MCF 10A (cell line): ENCODE measurements at places on chromosomes 6 and 20. TPM values are rescaled to one million over a fixed set of nuclear protein-coding genes. Genes with fewer than 3 reads are reported as not detected.

FOXC1 gene
- 16.7 and 16.8 TPM in 2 replicates for total RNA-seq

RAD21L1 gene
- not detected in 2 replicates for total RNA-seq

IYD gene
- total RNA-seq = not detected in 2 replicates

ZNF292 gene
- total RNA-seq = 17.1 and 24.4 TPM in 2 replicates

- H3K4me1 ChIP-seq = peaks cover 5% of the 10 kb centered on the region
- DNase-seq = no peak
- no peaks in the 10 kb centered on the region for H3K27me3 ChIP-seq
- H3K36me3 ChIP-seq = peaks cover 6% of the 10 kb centered on the region
- H3K27ac ChIP-seq = no peak overlapping the region
Observed at GRCh38 chr6:118808793-118809638, 84.9 kb upstream of the ASF1A start.

- H3K27me3 ChIP-seq = no peaks in the 10 kb centered on the region
- no peaks in the 10 kb centered on the region for H3K4me1 ChIP-seq
- H3K4me3 ChIP-seq = no peak overlapping the region
- no peak overlapping the region for H3K27ac ChIP-seq
- DNase-seq = no peak
- H3K36me3 ChIP-seq = no peaks in the 10 kb centered on the region
Observed at GRCh38 chr20:40470445-40471260, 218.4 kb downstream of the MAFB start.

DNA sequence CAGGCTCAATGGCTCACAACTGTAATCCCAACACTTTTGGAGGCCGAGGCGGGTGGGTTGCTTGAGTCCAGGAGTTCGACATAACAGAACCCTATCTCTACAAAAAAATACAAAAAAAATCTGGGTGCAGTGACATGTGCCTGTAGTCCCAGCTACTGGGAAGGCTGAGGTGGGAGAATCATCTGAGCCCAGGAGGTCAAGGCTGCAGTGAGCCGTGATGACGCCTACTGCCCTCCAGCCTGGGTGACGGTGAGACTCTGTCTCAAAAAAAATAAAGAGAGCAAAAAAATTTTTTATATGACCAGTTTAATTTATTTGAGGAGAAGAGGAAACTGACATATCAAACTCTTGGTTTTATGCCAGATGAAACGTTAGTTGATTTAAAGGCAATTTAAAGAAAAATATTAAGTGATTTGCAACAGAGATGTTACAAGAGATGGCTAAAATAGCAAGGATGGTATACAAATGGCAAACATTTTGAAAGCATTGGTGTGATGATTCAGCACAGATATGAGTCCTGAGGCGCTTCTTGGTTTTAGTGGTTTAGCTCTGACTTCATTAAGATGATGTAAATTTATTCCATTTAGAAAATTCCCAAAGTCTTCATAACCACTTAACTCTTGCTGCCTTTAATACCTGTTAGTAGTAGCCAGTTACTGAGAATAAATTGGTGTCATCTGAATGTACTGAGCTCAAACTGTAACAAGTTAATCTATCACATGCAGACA, 17.7 kb downstream of the GTF2H5 start:
- H3K4me1 ChIP-seq = peaks cover 11% of the 10 kb centered on the region
- H3K36me3 ChIP-seq = peaks cover 26% of the 10 kb centered on the region
- peak; percentile 61 for DNase-seq
- no peaks in the 10 kb centered on the region for H3K27me3 ChIP-seq
- no peak overlapping the region for H3K4me3 ChIP-seq
- H3K27ac ChIP-seq = peak overlapping the region; percentile 13

- no peaks in the 10 kb centered on the region for H3K27me3 ChIP-seq
- no peaks in the 10 kb centered on the region for H3K36me3 ChIP-seq
- no peak overlapping the region for H3K4me3 ChIP-seq
- H3K27ac ChIP-seq = no peak overlapping the region
- H3K4me1 ChIP-seq = peaks cover 5% of the 10 kb centered on the region
Observed at GRCh38 chr20:41630846-41631245, 12.7 kb upstream of the CHD6 start.

- H3K27me3 ChIP-seq = no peaks in the 10 kb centered on the region
- H3K4me1 ChIP-seq = no peaks in the 10 kb centered on the region
- no peaks in the 10 kb centered on the region for H3K36me3 ChIP-seq
Observed at GRCh38 chr6:12536416-12536815, 180.2 kb upstream of the PHACTR1 start.

DNA sequence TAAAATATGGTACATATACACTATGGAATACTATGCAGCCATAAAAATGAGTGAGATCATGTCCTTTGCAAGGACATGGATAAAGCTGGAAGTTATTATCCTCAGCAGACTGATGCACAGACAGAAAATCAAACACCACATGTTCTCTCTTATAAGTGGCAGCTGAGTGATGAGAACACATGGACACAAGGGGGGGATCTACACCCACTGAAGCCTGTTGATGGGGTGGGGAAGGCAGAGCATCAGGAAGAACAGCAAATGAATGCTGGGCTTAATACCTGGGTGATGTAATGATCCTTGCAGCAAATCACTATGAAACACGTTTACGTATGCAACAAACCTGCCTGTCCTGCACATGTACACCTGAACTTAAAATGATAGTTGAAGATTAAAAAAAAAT, 71.3 kb downstream of the MANEA start:
- no peaks in the 10 kb centered on the region for H3K4me1 ChIP-seq
- H3K27me3 ChIP-seq = no peaks in the 10 kb centered on the region
- no peak overlapping the region for H3K4me3 ChIP-seq
- H3K36me3 ChIP-seq = no peaks in the 10 kb centered on the region
- no peak overlapping the region for H3K27ac ChIP-seq

- peak overlapping the region; percentile 16 for H3K27ac ChIP-seq
- peak; percentile 74 for DNase-seq
- H3K27me3 ChIP-seq = no peaks in the 10 kb centered on the region
- H3K36me3 ChIP-seq = peaks cover 14% of the 10 kb centered on the region
- H3K4me1 ChIP-seq = no peaks in the 10 kb centered on the region
- H3K4me3 ChIP-seq = peak overlapping the region; percentile 61
Observed at GRCh38 chr6:28742668-28743270, 181.0 kb downstream of the TRIM27 start.

DNA sequence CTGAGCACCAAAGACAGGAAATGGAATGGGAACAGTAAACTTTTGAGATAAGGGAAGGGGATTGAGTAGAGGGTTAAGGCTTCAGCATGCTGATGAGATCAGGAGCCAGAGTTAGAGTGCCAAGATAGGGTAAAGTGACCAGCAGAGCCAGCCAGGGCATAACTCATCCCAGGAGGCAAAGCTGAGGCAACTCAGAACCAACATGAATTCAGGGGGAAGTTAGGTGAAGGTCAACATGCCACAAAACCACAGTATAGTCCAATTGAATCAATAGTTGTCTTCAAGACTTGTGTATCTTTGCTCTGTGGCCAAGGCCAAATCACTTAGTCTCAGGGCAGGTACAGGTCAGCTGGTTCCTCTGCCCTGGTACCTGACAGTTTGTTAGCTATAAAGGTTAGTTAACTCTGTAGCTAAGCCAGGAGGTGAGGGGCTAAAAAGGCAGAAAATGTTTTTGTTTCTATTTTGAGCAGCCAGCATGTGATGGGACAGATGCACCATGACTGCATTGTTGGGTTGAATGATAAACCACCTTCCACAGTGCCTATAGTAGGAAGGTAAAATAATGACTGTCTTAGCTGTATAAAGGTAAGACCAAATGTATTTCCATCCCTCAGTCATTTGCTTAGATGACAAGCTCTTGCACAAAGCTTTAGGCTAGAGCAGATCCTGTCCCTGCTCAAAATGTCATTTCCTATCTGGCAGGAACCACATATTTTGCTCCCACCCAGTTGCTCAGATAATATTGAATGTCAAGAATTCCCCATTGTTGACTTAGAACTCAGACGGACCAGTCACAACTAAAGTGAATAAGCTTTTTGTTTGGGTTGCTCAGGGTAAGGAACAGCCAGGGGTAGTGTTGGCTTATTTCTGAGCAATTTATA, 15.8 kb downstream of the RNF8 start:
- DNase-seq = no peak
- H3K27ac ChIP-seq = peak overlapping the region; percentile 78
- H3K27me3 ChIP-seq = no peaks in the 10 kb centered on the region
- H3K4me1 ChIP-seq = peaks cover 10% of the 10 kb centered on the region

DNA sequence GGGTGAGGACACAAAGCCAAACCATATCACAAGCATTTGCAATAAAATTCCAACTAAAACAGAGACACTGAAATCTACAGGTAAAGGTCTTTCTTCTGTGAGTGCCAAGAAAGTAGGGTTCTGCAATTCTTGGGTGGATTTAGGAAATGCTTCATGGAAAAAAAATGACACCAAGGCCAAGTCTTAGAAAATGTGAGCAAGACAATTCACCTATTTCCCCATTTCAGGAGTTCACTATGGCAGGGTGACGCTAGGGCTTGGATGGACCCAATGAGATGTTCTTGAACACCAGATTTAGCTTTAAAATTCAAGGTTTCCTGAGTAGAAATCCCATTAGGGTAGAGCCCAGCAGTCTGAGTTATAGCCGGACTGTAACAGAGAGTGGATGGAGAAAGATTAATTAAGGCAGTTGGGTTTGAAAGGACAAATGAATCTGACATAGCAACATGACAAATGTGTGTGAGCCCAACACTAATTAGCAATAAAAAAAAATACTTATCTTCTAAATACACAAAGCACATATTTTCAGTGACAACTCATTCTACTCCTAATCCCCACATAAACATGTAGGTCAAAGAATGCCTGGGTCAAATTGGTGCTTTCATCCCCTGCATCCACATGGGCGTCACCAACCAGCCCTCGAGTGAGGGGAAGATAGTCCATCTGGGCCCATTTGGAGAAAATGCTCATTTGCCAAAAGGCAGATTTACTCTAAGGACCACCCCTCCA, 180.4 kb upstream of the JARID2 start:
- H3K4me3 ChIP-seq = no peak overlapping the region
- H3K4me1 ChIP-seq = peaks cover 22% of the 10 kb centered on the region
- peak overlapping the region; percentile 98 for H3K27ac ChIP-seq

DNA sequence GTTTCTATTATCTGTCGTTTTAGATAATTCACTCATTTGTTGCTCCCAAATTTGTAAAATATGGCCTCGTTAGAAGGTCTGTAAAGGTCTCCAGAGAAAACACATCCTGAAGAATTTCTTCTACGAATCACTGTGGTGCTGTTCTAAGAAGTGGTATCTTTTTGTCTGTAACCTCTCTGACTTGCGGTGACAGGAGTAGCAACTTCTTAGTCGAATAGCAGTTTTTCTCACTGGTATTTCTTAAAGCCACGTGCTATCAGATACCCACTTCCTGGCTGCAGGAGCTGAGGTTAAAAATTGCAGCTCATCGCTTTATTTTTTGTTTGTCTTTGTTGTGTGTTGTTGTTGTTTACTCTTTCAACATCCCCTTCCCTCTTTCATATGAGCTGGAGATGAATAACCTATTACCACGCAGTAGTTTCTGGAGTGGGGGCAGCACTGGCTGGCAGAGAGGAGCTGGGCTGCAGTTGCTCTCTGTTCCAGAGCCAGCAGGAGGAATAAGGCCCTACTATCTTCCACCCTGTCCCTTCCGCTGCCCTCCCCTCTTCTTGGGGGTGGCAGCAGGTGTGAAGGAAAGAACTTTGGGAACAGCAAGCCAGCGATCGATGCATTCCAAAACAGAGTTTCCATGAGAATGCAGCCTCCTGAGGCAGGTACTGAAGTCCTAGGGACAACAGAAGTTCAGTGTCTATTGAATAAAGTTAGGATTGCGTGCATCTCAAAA, 64.7 kb downstream of the C6orf118 start:
- peaks cover 6% of the 10 kb centered on the region for H3K4me1 ChIP-seq
- no peak for DNase-seq
- H3K27ac ChIP-seq = peak overlapping the region; percentile 20
- H3K4me3 ChIP-seq = no peak overlapping the region

DNA sequence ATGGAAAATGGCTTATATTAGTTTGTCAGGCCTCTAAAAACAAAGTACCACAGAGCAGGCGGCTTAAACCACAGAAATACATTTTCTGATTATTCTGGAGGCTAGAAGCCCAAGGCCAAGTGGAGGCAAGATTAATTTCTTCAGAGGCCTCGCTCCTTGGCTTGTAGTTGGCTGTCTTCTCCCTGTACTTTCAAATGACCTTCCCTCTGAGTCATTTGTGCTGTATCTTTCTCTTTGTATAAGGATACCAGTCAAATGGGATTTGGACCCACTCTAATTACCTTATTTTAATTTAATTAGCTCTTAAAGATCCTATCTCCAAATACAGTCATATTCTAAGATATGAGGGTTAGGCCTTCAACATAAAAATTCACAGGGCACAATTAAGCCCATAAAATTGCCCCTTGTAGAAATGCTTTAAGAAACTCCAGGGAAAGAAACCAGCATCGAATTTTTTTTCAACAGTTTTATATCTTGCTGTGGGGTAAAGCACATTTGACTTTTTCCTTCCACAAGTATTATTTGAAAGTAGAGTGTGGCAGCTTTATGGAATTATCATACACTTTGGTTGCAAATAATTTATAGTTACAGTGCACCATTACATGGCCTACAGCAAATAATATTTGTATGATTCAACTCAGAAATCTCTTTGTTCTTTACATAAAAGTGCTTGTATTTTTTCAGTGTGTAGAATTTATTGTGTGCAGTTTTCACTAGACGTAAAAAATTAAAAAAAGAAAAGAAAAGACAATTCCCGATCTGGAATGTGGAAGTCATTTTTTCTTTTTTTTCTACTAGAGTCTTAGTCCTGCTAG, 706.1 kb downstream of the KIF16B start:
- H3K27me3 ChIP-seq = no peaks in the 10 kb centered on the region
- H3K4me1 ChIP-seq = no peaks in the 10 kb centered on the region
- no peak overlapping the region for H3K4me3 ChIP-seq

DNA sequence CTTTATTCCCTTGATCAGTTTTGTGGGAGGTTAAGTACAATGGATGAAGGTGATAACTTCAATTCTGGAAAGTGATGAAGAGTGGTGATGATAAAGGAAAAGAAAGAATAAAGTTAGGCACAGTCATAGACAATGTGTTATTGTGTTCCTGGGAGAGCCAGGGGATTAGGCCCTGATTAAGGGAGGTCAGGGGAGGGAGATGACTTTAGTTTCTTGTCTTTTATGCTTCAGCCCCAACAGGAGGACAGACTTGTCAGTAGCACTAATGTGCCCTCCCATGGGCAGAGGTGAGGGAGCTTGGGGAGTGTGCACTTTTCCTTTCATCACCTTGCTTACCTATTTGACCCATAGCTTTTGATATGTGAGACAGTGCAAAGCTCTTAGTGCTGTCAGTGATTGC, 115.7 kb downstream of the CD109 start:
- H3K27me3 ChIP-seq = no peaks in the 10 kb centered on the region
- no peak for DNase-seq
- no peaks in the 10 kb centered on the region for H3K4me1 ChIP-seq
- peaks cover 78% of the 10 kb centered on the region for H3K36me3 ChIP-seq
- no peak overlapping the region for H3K27ac ChIP-seq

GRCh38 chr6:134979142-134979541, 29.2 kb upstream of the ALDH8A1 start:
- no peak for DNase-seq
- no peak overlapping the region for H3K27ac ChIP-seq
- H3K36me3 ChIP-seq = peaks cover 23% of the 10 kb centered on the region
- H3K4me1 ChIP-seq = peaks cover 6% of the 10 kb centered on the region
- H3K27me3 ChIP-seq = no peaks in the 10 kb centered on the region
